Amygdala (tissue), 56 donors: ENCODE measurements at places on chromosomes 13 and 19.

DNA sequence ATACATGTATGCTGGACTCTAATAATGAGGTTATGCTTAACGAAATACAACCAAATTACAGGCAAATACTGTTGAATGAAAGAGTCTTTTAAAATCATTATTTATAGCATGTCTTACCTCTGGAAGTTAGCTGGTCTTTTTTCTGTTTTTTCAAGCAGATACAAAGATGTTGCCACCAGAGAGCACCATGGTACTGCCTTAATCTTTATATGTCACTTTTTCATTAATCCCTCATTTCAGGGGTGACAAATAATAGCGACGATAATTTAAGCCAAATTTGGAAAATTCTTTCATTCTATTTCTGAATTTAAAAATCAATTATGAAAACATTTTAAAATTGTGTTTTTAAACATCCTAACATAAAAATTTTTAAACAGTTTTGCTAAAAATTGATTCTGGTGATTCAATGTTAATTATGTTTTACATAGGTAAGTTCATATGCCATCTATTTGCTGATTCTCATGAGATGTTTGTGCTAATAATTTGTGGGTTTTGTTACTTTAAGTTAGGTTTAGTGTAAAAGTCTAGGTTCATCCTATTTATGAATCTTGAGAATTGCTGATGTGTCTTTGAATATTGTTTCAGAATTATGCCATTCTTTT is 379.3 kb upstream of the SGCG start:
- DNase-seq: no peak

DNA sequence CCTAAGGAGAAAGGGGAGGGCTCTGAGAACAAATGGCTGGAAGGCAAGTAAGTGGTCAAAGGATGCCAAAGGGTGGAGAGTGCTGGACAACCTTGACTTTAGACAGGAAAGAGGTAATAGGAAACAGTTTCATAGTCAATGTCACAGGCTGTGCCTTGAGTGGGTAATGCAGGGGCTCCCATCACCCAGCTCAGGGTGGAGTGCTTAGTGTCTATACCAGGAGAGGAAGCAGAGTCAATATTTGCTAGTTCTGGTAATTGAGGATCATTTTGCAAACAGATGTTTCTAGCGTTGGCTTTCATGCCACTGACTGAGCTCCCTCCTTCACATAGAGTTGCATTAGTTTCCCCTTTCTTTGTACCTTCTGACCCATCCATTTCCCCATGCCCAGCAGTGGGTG is 64.6 kb upstream of the KL start:
- DNase-seq: no peak

DNA sequence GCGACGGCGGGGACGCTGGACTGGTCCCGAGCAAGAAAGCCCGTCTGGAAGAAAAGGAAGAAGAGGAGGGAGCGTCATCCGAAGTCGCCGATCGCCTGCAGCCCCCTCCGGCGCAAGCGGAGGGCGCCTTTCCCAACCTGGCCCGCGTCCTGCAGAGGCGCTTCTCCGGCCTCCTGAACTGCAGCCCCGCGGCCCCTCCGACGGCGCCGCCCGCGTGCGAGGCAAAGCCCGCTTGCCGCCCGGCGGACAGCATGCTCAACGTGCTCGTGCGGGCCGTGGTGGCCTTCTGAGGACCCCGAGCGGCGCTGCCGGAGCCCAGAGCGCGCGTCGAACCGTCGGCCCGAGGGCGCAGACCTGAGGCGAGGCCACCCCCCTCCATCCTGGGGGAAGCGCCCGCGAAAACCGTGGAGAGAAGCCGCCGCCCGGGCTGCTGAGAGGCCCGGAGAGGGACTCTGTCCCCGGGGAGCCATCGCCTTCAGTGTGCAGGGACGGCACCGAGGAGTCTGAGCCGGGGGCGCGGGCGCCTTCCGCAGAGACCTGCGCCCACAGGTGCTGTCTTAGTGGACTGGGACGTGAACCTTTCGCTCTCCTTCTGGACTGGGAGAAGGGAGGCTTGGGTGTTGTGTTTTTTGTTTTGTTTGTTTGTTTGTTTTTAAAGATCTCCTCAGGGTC is 3.5 kb downstream of the IER2 start:
- no peak for DNase-seq

- DNase-seq: no peak
These were observed 10.6 kb downstream of the ATP11A start for GRCh38 chr13:112700291-112701060.

GRCh38 chr13:58085274-58085673 is 453.7 kb downstream of the PCDH17 start:
- no peak for DNase-seq

- DNase-seq: no peak
These were observed 12.2 kb downstream of the ARGLU1 start for GRCh38 chr13:106555631-106556328.

GRCh38 chr19:42246143-42246921 is 3.9 kb upstream of the GSK3A start:
- peak; percentile 85 for DNase-seq

DNA sequence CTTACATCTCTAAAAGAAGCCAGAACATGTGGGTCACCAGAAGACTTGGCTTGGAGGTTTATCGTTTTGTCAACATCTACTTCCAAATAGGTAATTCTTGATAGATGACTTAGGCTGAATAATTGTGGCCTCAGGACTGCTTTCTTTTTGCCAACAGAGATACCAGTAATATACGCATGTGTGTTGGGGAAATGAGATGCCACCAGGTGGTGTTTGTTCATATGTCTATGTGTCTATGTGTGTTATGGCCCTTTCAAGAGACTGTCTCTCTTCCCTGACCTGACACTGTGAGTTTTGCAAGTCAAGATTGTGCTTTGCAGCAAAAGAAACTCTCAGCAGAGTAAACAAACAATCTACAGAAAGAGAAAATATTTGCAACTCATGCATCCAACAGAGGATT is 31.6 kb upstream of the METTL21C start:
- DNase-seq: no peak

DNA sequence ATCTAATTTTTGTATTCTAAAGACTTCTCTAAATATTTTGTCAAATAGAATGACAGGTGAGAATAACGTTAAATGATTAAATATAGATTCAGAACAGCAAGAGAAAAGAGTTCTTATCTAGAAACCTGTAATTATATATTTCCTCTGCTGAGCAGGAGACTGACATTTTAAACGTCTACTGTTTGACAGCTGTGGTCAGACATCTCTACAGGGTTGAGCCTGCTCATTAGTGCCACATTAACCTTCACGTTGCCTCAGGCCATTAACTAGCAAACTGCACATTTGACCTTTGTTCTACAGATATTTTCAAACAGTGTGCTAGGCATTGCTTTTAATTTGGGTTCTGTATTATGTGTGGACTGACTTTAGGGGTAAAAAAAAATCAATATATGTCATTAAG is 347.5 kb downstream of the GPC5 start:
- DNase-seq: no peak

DNA sequence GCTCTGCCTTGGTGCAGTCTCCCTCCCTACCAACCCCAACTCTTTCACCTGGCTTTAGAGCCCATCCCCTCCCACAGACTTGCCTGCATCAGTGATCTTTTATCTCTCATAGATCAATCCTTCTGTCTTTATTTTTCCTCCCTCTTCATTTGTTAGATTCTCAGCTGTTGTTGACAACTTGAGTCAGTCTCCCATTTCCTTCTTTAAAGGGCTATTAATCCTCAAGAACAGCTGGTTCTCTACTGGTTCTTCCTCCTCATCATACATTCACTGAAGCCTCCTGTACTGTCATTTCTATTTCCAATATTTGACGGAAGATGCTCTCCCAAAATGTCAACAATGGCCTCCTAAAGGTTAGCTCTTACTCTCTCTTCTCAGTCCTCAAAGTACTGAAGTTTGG is 408.2 kb downstream of the TBC1D4 start:
- DNase-seq: no peak

DNA sequence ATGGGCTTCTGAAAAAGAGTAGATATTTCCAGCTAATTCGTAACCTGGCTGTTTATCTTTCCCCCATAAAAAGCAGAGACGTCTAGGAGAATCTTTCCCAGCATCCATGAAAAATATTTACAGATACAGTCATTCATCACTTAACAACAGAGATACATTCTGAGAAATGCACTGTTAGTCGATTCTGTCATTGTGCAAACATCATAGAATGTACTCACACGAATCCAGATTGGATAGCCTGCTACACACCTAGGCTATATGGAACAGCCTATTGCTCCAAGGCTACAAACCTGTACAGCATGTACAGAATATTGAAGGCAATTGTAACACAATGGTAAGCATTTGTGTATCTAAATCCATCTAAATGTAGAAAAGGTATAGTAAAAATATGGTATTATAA is 530.2 kb upstream of the NBEA start:
- no peak for DNase-seq

- DNase-seq: peak; percentile 69
These were observed 1.5 kb downstream of the ZMYM2 start for GRCh38 chr13:19959831-19960652.

DNA sequence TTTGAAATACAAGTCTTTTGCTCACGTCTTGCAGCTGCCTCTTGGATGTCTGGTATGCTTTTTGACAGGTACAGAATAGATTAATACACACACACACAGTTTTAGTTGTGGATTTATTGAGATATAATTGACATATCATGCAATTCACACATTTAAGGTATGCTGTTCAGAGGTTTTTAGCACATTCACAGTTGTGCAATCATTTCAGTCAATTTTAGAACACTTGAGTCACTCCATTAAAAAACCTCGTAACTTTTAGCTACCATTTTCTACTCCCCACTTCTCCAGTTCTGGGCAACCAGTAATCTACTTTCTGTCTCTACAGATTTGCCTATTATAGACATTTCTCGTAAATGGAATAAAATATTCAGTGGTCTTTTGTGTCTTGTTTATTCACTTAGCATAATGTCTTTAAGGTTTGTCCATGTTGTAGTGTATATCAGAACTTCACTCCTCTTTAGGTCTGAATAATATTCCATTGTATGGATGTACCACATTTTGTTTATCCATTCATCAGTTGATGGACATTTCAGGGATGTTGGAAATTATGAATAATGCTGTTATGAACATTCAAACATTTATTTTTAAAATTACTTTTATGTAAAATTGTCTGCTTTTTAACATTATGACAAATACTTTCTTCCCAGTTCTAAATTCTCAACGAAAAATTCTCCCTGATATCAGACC is 2.5 kb upstream of the ZMYM2 start:
- DNase-seq: no peak

- no peak for DNase-seq
These were observed 15.8 kb upstream of the FPR3 start for GRCh38 chr19:51779181-51779580.

DNA sequence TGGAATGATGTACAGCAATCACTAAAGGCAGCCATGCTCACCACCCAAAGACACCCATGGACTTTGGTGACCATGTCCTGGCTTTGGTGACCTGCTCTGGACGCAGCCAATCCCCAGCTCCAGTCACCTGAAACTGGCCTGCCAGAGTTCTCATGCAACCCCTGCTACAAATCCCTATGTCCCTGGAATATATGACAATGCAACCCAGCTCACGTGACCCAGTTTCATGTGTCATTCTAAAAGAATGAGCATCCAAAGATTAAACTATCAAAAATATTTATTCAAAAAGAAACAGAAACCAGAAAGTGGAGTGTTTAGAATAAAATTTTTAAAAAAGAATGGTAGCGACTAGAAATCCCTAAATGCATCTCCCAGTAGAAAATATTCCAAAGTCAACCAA is 203.3 kb upstream of the IRS2 start:
- no peak for DNase-seq

DNA sequence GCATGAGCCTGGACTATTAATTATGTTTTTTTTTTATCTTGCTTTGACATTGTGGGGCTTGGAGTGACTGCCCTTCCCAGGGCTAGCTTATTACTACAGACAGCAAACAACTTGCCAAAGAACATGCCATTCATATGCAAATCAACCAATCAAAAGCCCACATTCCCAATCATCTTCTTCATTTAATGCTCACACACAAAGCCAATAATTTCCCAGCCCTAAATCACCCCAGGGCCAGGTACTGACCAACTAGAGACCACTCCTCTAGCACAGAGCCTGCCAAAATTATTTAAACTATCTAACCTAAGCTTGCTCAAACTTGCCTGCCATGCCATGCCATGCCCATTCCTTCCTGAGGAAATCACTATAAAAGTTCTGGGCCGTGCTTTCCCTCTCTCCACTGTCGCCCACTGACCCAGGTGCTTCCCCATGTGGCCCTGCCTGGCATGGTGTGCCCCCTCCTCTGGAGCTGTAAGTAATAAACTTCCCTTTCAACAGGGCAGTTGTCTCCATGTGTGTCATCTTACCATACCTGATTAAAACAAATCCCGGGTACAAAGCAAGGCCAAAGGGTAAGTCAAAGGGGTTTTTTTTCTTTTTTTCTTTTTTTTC is 15.7 kb downstream of the PBX4 start:
- DNase-seq: no peak

DNA sequence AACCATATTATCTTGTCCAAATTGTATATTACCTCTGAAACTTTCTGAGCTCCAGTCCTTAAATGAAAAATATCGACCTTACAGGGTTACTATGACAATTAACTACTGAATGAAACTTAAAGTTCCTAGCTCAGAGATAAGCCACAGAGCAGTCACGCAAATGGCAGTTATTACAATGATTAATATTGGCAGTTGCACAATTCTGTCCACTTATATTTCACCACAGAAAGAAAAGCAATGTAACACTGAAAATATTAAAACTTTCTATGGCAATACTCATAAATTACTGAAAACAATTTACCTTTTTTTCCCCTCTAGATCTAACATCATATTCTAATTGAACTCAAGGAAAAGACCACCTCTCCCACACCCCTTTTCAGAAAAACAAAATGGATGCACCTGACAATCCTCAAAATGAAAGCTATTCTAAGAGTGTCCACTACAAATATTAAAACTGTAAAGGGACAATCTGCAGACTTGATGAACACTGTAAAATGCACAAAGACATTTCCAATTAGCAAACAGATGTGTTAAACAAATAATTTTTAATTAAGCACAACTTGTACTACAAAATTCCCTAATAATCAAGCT is 14.6 kb downstream of the LNX2 start:
- DNase-seq: no peak

DNA sequence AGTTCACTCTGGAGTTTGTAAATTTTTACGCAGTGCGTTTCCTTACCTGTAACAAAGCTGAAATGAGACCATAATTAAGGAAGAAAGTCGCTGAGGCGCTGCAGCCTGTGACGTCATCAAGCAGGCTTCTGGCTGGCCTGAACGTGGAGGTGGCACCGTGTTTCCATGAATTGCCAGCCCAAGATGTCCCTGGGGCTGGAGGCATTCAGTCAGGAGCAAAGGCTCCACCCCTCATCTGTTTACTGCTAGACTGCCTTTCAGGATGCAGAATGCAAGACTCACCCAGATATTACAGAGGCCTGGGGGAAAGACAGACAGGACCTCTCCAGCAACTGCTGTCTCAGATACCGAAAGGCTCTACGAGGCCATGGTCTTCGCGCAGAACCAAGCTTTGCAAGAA is 424.6 kb downstream of the TSHZ3 start:
- no peak for DNase-seq

DNA sequence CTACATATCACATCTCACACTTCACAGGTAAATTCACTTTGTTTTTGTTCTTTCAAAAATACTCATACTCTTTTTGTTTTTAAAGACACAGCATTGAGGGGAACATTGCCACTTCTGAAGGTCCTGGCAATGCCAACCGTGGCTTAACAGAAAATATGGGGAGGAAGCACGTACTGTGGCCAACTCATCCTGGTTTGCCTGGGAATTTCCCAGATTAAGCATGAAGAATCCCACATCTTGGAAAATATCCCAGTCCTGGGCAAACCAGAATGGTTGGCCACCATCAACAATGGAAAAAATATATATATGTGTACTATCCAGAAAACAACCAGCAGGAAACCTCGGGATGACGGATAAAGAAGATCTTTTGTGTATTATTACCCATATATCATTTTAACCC is 1032.2 kb upstream of the SLC10A2 start:
- DNase-seq: no peak

GRCh38 chr13:110233181-110233950 is 73.6 kb downstream of the COL4A1 start:
- DNase-seq: no peak
